ENCODE measurements at places on chromosomes 12 and 14.

DNA sequence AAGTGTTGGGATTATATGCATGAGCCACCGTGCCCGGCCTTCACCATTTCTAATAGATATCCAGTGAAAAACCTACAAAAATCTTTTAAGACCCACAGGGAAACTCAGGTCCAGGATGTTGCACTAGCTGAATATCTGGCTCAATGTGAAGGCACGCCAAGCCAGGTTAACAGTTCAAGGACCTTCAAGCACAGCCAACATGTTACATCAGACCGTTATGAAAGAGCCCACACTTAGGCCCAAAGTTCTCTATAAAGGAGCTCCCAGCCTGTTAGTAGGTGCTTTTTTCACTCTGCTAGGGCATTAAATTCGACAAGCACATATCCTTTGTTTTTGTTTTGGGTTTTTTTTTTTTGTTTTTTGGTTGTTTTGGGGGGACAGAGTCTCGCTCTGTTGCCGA lies 69.0 kb downstream of the OTX2 start:
- peaks cover 8% of the 10 kb centered on the region for H3K27me3 ChIP-seq
- no peak for DNase-seq
- no peaks in the 10 kb centered on the region for H3K36me3 ChIP-seq
- H3K27ac ChIP-seq: no peak overlapping the region

DNA sequence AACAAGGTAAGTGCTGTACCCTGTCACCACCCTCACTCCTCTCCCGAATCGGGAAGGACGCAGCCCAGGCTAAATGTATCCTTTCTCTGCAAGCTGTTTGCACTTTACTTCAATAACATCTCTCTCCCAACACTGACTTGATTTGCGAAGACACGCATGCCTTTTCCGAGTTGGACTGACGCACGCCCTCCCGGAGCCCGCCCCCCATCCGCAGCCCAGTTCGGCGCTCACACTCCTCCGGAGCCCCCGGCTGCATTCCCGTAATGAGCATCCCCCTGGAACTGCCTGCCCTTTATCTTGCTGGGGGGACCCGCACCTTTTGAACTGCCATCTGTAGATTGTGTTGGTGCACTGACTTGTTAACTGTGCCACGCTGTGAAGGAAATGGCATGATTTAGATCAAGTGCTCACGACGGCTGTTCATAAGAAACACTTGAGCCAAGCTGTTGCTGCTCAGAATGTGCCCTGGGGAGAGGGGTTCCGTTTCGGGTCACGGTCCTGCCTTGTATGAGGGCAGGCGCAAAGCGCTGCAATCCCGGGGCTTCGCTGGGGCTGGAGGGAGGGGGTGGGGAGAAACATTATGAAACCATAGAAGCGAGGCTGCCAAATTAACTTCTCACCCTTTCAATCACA lies 176.6 kb upstream of the CDKN3 start:
- H3K4me3 ChIP-seq: peak overlapping the region; percentile 38
- DNase-seq: no peak
- H3K27me3 ChIP-seq: peaks cover 86% of the 10 kb centered on the region
- peaks cover 19% of the 10 kb centered on the region for H3K4me1 ChIP-seq

GRCh38 chr12:95790917-95791849 lies 619 bp upstream of the NTN4 start:
- DNase-seq: peak; percentile 19
- H3K4me3 ChIP-seq: peak overlapping the region; percentile 77
- peaks cover 21% of the 10 kb centered on the region for H3K4me1 ChIP-seq

GRCh38 chr12:98151105-98151590 lies 364.2 kb upstream of the TMPO start:
- peaks cover 12% of the 10 kb centered on the region for H3K27me3 ChIP-seq
- no peaks in the 10 kb centered on the region for H3K36me3 ChIP-seq
- H3K4me3 ChIP-seq: no peak overlapping the region

DNA sequence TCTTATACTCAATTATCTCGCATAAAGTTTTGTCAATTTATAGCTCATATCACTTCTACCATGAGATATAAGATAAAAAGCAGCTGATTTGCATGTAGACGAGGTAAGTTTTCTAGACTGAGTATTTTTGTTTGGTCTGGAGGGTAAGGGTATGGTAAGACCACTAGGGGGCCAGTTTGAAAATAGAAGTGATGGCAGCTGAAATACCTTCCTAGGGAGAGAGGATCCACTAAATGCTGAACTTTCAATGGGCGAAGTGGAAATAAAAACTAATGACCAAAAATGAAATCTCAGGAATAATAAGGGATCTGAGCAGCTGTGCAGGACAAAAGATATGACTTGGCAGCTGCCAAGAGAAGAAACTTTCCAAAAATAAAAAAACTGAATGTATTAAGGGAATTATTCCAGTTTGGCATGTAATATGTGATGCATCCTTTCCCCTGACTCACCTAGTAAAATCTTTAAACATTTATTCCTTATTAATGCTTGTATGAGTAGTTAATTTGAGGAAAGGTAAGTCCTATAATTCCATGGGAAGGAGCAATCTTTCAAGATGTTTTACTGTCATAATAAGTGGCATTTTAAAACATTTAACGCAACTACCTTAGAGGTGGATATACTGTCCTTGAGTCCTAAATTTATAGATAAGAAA lies 754.5 kb downstream of the C12orf50 start:
- H3K4me1 ChIP-seq: no peaks in the 10 kb centered on the region
- H3K27ac ChIP-seq: no peak overlapping the region
- DNase-seq: no peak
- no peaks in the 10 kb centered on the region for H3K27me3 ChIP-seq
- no peaks in the 10 kb centered on the region for H3K36me3 ChIP-seq

GRCh38 chr12:12952036-12952435 lies at the start of gene GPRC5D:
TSS of gene GPRC5D (minus strand) at chr12:12952170. CDS start at chr12:12950384, 1,786 bp downstream.
- peaks cover 17% of the 10 kb centered on the region for H3K27me3 ChIP-seq
- no peak for DNase-seq
- no peak within 1 kb of the TSS for H3K27ac ChIP-seq
- H3K4me3 ChIP-seq: no peak within 1 kb of the TSS
- peaks cover 3% of the 10 kb centered on the region for H3K4me1 ChIP-seq

All from activated naive CD8-positive, alpha-beta T cell treated with anti-CD3 and anti-CD28 coated beads for 36 hours (primary cell).